ENCODE measurements at places on chromosomes 3 and 15.

DNA sequence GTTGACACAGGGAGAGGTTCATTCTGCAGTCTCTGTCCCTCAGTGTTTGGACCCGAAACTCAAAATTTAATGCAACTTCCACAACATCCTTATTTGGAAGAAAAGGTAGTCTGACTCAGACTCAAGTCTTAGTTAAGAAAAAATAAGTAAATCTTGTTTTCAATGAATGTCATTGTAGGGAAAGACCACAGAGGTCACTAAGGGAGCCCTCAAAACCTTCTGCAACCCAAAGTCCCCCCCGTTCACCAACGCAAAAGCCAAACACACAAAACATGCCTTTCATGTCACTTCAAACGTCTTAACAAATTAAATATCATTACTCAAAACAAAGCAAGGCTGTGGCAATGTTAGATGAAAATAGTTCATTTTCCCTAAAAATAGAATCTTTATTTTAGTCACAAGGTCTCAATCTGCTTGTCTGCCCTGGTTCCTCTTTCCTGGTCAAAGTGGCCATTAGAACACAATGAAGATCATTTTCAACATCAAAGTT lies 20.9 kb upstream of the SSUH2 start:
- no peak for DNase-seq

DNA sequence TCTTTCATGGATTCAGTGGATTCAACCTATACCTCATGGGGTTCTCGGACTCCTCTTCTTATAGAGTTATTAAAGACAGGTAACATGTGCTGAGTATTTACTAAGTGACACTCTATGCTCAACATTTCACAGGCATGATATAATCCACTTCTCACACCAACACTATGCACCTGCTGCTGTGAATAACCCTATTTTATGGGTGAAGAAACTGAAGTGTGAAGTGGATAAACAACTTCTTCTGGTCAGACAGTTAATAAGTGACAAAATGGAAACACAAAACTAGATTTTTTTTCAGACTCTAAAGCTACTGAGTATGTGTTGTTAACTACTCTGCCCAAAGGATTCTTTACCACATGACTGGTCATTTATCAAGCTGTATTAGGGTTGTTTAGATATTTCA lies 403.5 kb downstream of the DIPK2A start:
- no peak for DNase-seq

GRCh38 chr3:188154014-188154808 lies at the start of gene LPP:
TSS of gene LPP (plus strand) at chr3:188154157. CDS start at chr3:188406121, 251,964 bp downstream.
- peak; percentile 89 for DNase-seq

DNA sequence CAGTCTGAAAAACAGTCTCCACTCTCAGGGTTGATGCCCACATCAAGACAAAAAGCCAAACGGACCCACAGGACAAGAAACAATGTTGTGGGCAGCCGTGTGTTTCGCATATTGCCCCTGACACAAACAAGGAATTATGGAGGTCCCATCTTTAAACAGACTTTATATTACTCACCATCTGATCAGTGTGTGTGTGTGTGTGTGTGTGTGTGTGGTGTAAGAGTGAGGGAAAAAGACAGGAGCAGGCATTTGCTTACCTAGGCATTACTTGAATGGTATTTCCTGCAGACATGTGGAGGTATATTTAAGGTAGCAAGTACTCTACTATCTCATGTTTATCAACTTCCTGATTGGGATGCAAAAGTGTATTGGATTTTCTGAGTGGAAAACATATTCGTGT lies 136.3 kb downstream of the TMCO5A start:
- no peak for DNase-seq

DNA sequence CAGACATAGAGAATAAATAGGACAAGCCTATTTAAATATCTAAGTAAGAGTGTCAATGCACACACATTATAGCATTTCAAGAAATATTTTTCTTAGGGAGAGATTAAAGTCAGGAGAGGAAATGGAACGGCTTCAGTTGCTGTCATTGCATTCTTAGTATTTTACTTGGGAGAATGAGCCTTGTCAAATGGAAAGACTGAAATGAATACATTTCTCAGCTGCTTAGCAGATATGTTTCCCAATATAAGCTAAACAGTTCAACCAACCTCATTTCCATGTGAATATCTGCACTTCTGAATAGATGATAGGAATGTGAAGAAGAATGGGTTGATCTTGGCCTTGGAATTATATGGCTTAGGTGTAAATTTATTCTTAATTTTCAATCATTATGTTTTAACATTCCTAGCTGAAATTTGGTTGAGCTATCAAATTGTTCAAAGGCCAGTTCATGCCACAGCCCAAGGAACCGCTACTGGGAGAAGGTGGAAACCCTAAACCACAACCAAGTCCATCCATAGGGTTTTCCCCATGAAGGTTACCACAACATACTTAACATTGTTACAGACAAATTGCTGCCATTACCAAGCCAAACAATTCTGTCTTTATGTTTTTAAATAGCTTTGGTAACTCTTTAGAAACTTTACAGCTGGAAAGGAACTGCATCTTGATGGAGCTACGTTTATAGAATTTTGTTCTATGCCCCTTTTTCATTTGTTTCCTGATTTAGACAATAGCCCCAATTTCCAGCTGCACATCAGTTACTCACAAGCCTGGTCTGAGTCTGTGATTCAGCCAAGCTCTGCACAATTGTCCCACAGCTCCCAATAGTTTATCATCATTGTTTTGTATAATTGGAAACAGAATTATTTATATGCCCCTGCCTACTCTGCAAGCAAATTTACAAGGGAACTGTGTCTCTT lies 459.6 kb downstream of the MECOM start:
- DNase-seq, result no peak

DNA sequence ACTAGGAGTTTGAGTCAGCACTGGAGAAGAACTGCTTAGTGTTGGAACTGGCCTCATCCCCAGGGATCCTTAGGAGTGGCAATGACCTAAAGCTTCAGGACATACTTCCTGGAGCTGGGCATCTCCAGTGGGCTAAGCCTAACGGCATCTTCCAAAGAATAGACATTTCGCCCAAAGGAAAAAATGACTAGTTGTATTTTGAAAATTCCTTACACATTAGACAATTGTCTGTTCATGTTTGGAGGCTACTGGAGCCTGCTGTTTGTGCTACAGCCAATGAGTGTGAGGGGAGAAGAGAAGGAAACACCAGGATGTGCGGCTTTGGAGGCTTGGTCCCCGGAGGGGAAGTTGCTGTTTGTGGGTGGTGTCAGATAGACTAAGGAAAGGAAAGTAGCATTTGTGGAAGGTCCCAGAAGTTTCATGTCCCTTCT lies 77.6 kb downstream of the POLR2M start:
- DNase-seq, result peak; percentile 57

- DNase-seq, result no peak
Measured at GRCh38 chr3:66577426-66578203, 76.8 kb upstream of the LRIG1 start.

- DNase-seq, result no peak
Measured at GRCh38 chr15:88529021-88529630, 17.4 kb downstream of the DET1 start.

- no peak for DNase-seq
Measured at GRCh38 chr15:77418391-77418965, 1.4 kb downstream of the PEAK1 start.

Data from common myeloid progenitor, CD34-positive (primary cell).